ENCODE measurements at places on chromosomes 13 and 19.

- peak; percentile 52 for DNase-seq
Measured at GRCh38 chr13:91347202-91347995, at the start of gene MIR17HG. TSS of gene MIR17HG (plus strand) at chr13:91347687.

DNA sequence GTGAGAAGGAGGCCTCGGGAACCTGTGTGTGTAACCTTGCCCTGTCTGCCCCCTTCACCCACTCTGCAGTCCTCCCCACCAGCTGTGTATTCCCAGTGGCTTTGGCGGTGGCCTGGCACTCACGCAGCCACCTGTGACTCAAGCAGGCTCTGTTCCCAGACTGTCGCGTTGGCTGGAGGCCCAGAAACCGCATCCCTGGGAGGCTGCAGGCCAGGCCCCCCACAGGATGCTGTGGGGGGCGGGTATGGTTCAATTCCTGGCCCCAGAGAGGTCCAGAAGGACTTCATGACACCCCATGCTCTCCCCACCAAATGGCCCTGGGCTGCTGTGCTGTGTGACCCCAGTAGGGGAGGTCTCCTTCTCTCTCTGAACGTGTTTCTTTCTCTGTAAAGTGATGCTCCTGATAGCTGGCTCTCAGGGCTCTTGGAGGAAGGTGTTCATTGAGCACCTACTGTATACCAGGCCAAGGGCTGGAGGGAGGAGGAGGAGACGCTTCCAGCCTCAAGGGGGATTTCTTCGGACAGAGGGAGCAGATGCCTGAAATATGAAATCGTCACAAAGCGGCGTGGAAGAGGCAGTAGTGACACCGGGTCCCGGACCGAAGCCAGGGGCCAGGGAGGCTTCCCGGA, 1.9 kb upstream of the LINGO3 start:
- no peak for DNase-seq

DNA sequence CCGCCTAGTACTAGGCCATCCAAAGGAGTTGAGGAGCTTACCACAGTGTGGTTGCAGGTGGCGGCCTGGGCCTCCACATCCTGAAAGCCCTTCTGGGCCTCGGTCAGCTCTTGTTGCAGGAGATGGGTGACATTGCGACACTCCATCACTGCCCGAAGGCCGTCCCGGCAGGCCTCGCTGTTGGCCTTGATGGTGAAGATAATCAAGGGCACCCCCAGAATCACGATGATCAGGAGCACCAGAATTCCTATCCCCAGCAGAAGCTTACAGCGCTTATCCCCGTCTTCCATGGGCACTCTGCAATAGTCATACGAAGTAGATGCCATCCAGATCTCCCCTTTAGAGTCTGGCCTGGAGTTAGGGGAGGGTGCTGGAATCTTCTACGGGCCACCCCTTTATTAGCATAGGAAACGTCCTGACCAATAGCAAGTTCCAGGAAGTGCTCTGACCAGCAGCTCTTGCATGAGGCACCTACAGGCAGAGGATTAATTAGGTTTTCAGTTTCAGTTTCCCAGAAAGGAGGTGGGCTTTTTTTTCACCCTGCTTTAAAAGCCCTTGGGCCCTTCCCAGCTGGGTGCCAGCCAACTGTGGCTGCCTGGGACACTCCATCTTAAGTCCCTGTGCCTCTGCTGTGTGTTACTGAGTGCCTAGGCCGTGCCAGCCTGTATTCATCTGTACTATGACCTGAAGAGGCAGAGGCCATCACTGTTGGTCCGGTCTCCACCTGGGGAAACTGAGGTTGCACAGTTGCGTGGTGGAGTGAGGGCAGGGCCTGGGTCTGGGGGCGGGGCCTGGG, at the start of gene BST2:
Gene BST2, minus strand, starts transcription at position 381 of the 796 bp plus-strand sequence. Its CDS starts 55 bp downstream, at position 326.
- DNase-seq, result no peak

DNA sequence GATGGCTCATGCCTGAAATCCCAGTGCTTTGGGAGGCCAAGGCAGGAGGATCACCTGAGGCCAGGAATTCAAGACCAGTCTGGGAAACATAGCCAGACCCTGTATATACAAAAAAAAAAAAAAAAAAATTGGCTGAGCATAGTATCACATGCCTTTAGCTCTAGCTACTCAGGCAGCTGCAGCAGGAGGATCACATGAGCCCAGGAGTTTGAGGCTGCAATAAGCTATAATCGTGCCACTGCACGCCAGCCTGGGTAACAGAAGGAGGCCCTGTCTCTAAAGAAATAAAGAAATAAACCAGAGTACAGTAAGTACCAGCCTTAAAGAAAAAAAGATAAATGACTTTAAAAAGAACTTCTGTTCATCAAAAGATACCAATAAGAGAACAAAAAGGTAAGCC, 52.9 kb downstream of the FAM124A start:
- DNase-seq, result no peak

GRCh38 chr13:109101550-109102144, 472.2 kb downstream of the MYO16 start:
- no peak for DNase-seq

GRCh38 chr13:109156181-109156935, 526.9 kb downstream of the MYO16 start:
- DNase-seq, result no peak

GRCh38 chr13:79778741-79779460, 297.9 kb downstream of the NDFIP2 start:
- no peak for DNase-seq

DNA sequence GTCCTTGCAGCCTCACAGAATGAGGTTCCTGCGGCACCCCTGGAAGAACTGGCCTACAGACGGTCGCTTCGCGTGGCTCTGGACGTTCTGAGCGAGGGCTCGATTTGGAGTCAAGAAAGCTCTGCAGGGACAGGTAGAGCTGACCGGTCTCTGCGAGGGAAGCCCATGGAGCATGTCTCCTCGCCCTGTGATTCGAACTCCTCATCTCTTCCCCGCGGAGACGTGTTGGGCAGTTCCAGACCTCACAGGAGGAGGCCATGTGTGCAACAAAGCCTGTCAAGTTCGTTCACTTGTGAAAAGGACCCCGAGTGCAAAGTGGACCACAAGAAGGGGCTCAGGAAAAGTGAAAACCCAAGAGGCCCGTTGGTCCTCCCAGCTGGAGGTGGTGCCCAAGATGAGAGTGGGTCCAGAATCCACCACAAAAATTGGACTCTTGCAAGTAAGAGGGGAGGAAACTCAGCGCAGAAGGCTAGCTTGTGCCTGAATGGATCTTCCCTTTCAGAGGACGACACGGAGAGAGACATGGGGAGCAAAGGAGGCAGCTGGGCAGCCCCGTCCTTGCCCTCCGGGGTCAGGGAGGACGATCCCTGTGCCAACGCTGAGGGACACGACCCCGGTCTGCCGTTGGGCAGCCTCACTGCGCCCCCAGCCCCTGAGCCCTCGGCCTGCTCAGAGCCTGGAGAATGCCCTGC, 23.4 kb upstream of the NDUFS7 start:
- no peak for DNase-seq

DNA sequence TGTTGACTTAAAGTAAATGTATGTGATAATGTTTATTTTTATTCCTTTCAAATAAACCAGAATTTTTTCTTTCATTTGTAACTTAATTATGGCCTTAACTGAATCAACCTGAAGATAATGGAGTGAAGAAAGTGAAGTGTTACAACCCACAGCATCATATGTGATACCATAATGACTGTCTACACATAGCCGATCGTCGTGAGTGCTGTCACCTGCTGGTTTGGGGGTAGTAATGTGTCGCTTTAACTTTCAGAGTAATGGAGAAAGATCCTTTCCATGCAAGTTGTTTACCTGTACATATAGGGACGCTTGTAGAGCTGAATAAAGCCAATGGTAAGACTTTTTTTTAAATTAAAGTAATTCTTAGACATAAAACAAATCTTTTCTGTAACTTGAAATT, 9.9 kb downstream of the CDC16 start:
- no peak for DNase-seq

DNA sequence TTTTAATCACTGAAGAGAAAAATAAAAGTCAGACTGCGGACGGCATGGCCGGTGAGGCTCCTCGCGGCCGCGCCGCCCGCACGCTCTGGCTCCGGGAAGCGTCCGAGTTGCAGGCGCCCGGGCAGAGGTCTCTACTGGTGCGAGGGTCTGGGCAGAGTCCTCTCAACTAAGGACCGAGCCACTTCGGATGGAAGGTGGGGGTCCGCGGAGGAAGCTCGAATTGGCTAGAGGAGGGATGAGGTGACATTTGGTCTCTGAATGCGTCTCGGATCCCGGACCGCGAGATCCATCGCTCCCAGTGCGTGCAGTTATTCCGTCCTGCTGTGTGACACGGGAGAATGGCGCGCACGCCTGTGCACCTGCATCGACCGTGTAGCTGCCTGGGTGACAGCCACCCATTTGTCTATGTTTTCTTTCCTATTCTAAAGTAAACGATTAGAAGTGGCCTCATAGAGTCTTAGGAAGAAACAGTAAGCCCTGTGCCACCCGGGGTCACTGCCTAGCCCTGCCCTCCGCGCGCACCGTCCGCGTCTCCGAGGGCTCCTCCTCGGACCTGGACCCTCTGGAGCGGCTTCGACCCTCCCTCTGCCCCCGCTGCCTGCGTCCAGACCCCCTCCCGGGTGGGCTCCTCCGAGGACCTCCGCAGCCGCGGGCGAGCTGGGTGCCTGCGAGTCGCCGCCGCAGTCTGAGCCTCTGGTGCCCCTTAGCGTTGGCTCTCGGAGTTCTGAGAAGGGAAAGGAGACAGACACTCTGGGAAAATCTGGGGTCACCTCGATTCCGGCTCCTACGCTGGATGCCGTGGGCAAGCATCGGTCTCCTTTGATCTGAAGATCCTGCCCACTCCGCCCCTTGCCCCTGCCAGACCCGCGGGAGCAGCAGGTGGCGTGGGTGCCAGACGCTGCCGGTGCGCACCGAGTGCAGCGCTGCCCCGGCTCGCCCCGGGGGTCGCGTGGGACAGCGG, 347.4 kb downstream of the LIG4 start:
- peak; percentile 57 for DNase-seq

- no peak for DNase-seq
Measured at GRCh38 chr19:42198676-42199439, 18.6 kb downstream of the DEDD2 start.

DNA sequence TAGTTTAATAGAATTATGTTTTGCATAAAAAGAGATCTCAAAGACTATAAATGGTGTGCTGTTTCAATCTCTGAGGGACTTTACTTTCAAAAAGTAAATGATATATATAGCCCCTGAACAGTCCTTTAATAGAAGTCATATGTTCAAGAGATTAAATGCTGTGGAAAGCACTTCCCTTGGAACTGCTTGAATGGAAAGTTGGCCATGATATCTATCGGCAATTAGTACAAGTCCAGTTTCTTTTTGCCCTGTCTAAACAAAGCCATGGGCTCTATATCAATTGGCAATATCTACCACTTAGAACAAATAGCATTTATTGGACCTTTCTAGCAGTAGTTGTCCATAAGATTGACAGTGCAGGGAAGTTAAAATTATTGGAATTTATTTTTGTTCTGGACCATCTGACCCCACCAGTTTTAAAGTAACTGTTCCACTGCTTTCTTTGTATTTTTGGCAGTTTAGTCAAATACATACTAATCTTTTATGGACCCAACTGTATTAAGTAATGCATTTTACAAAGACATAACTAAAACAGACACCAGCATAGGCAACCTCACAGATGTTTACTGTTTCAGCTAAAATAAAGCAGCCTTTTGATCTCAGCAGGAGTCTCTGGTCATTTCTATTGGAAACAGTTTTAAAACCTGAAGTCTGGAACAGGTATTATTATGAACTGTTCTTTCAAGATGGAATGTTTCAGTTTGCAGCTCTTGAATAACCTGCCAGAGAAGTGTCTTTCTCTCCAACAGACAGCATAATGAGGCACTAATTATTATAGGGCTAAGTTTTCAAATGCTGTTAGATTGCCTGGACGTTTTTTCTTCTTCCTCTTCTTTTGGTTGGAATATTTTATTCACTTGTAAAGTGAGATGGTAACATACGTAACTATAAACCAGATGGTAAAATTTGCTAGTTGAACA, 282.6 kb downstream of the DCLK1 start:
- no peak for DNase-seq

- DNase-seq, result no peak
Measured at GRCh38 chr19:29953352-29954247, 11.6 kb downstream of the URI1 start.

GRCh38 chr13:36831291-36831690, 12.3 kb downstream of the RFXAP start:
- no peak for DNase-seq

GRCh38 chr13:39575641-39576238, 27.3 kb downstream of the LHFPL6 start:
- no peak for DNase-seq

DNA sequence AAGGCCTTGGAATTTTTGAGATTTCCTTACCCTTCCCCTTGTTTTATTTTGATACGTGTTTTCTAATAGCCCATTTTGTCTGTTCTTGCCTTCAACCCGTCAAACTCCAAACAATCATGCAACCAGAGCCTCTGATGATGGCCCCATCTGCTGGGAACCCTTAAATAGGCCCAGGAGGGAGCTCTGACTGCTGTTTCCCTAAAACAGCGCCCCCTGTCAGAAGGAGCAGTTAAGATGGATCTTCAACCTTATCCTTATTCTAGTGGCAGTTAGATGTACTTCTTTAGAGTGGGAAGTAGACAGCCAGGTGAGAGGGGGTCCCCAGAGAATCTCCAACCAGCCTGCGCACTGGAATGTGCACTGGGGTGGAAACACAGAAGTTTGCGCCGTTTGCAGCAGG, 1031.0 kb upstream of the PCDH9 start:
- no peak for DNase-seq

- DNase-seq, result no peak
Measured at GRCh38 chr13:79194272-79194671, 211.8 kb downstream of the RBM26 start.

DNA sequence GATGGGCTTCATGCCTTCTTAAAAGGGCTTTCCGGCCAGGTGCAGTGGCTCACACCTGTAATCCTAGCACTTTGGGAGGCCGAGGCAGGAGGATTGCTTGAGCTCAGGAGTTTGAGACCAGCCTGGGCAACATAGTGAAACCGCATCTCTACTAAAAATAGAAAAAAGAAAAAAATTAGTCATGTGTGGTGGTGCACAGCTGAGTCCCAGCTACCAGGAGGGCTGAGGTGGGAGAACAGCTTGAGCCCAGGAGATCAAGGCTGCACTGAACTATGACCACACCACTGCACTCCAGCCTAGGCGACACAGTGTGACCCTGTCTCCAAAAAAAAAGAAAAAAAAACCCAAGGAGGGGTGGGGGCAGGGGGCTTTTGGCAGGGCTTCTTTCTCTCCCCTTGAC, 7.2 kb downstream of the CARS2 start:
- no peak for DNase-seq

DNA sequence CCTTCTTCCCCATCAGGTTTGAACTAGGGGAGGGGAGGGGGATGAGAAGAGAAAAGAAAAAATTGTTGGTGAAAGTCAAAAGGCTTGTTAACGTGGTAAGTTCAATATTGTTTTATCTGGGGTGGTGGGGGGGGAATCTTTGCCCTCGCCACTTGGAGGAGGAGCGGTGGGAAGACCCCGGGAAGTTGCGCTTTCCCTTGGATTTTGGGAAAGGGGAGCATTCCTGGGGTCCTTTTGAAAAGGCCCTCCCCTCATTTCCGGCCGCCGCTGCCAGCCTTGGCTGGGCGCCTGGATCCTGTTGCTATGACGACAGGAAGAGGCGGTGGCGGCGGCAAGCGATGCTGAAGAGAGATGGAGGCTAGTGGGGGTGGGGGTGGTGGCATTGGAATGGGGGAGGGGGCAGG, 4.6 kb upstream of the CACNG8 start:
- no peak for DNase-seq

- no peak for DNase-seq
Measured at GRCh38 chr19:7815325-7815724, 14.7 kb upstream of the EVI5L start.
